ENCODE measurements at places on chromosomes 1 and 21.

GRCh38 chr1:202959276-202959620 is 1.1 kb upstream of the ADIPOR1 start:
- DNase-seq = no peak
- no peaks in the 10 kb centered on the region for H3K27me3 ChIP-seq
- peaks cover 32% of the 10 kb centered on the region for H3K4me1 ChIP-seq
- H3K4me3 ChIP-seq = no peak overlapping the region
- H3K27ac ChIP-seq = no peak overlapping the region

GRCh38 chr21:28066596-28067387 is 925.9 kb downstream of the LTN1 start:
- H3K27me3 ChIP-seq = no peaks in the 10 kb centered on the region
- no peaks in the 10 kb centered on the region for H3K36me3 ChIP-seq
- DNase-seq = no peak
- H3K27ac ChIP-seq = no peak overlapping the region
- no peak overlapping the region for H3K4me3 ChIP-seq

- no peak overlapping the region for H3K4me3 ChIP-seq
- peaks cover 8% of the 10 kb centered on the region for H3K36me3 ChIP-seq
- H3K27ac ChIP-seq = no peak overlapping the region
- H3K27me3 ChIP-seq = no peaks in the 10 kb centered on the region
- DNase-seq = no peak
- peaks cover 34% of the 10 kb centered on the region for H3K4me1 ChIP-seq
These were observed 219.2 kb downstream of the RERE start for GRCh38 chr1:8598060-8598724.

GRCh38 chr1:204377800-204378668 is 18.3 kb upstream of the PLEKHA6 start:
- peaks cover 13% of the 10 kb centered on the region for H3K4me1 ChIP-seq
- H3K36me3 ChIP-seq = no peaks in the 10 kb centered on the region

DNA sequence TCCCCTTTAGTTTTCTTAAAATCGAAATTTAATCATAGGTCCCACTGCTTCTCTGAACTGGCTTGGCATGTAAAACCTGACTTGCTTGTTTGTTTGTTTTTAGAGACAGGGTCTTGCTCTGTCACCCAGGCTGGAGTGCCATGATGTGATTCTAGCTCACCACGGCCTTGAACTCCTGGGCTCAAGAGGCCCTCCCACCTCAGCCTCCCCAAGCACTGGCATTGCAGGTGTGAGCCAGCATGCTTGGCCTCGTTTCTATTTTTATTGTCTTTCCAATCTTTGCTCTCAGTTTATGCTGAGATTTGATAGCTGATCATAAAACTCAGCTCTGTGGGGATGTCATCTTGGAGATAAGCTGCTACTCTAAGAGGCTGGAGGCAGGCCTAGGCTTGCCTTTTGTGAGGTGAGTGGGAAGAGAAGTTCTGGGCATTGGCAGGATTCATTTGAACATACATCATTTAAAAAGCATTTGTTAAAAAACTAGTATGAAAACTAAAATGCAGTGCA is 51.5 kb upstream of the GCLM start:
- H3K4me3 ChIP-seq = no peak overlapping the region
- no peaks in the 10 kb centered on the region for H3K27me3 ChIP-seq

DNA sequence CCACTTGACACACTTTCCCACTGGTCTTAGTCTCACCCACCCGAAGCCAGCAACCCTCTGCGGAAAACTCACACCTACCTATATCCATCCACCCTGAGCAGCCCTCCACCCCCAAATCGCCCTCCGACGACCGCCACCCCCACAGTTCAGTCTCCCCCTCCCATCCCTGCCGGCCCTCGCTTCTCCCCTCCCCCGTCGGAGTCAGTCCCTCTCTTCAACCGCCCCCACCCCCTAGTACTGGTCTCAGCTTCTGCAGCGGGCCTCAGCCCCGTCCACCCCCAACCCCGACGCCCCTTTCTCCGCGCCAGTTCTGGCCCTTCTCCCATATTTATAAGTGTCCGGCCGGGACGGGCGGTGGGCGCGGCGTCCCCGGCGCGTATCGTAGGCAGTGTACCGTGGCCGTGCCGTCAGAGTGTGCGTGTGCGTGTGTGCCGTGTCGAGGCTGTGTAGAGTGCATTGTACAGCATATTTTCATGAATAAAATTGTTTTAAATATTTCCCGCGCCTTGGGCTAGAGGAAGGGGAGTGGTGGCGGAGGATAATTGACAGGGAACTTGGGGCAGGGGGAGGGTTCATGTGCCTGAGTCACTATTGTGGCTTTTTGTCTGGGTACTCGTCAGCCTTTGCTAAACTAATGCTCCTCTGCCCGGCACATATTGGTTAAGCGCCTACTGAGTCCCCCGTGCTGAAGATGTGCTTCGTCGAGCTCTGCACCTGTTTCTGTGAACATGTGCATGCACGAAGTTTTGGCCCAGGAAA is 22.0 kb downstream of the FOXO6 start:
- DNase-seq = no peak
- peak overlapping the region; percentile 43 for H3K4me3 ChIP-seq
- peaks cover 65% of the 10 kb centered on the region for H3K27me3 ChIP-seq
- peaks cover 12% of the 10 kb centered on the region for H3K4me1 ChIP-seq

All from activated CD8-positive, alpha-beta T cell treated with anti-CD3 and anti-CD28 coated beads, Interleukin-2, amount 10 ng/mL, durations not matched to agents 7 days and 5 days (primary cell).